ENCODE measurements at places on chromosomes 11 and 22.

GRCh38 chr11:126804363-126804762 is 196.2 kb downstream of the KIRREL3 start:
- DNase-seq, result no peak

DNA sequence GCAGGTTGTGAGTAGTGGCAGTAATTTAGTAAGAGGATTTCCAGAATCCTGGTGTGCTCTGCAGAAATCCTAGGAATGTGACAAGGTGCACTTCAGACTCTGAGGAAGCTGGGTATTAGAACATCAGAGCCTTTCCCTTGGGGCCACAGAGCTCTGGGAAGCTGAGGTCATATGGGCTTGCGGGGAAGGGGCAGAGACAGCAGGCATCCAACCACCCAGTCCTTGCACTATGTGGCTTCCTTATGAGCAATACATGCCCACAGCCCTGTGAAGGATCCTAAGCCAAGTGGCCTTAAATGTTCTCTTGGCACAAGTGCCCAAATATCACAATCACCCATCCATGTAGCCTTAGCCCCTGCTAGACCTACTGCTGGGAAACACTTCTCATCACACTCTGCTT is 46.2 kb downstream of the P4HA3 start:
- no peak for DNase-seq

- DNase-seq, result no peak
Observed at GRCh38 chr11:2582946-2583604, 116.7 kb downstream of the KCNQ1OT1 start.

DNA sequence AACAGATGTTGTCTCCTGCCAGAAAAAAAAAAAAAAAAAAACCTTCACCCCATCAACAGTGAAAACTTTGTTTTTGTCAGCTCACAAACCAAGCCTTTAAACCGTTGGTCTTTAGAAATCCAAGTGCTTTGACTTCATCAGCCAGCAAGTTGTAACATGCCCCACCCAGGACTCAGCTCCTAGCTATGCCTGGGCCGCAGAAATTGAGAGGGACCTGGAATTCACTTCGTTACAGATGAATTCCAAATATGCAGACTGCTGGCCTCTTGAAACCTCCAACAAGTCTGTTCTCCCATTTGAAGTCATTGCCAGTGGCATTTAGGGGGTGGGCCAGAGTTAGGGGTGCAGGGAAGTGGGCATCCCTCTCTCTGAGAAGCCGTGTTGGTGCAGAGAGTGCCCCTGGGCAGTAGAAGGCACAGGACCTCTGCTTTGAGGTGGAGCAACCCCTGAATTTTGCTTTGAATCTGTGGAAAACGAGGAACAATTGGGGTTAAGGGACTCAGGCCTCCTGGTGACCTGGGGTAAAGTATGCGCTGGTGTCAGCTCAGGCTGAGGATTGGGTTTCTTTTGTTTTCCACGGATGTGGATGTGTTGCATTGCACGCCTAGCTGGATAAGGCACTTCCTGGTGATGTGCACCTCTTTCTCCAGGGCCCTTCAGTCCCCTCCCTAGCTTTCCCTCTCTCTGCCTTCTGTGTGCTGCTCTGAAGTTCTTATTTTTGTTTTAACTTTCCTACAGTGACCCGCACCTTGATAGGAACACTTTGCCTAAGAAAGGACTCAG is 109.5 kb downstream of the DBX1 start:
- no peak for DNase-seq

- DNase-seq, result no peak
Observed at GRCh38 chr11:20075627-20076026, 84.6 kb downstream of the DBX1 start.

GRCh38 chr11:69524291-69524882 is 42.9 kb downstream of the LINC01488 start:
- DNase-seq, result no peak

GRCh38 chr11:73019449-73019848 is 122.7 kb downstream of the FCHSD2 start:
- DNase-seq, result no peak

DNA sequence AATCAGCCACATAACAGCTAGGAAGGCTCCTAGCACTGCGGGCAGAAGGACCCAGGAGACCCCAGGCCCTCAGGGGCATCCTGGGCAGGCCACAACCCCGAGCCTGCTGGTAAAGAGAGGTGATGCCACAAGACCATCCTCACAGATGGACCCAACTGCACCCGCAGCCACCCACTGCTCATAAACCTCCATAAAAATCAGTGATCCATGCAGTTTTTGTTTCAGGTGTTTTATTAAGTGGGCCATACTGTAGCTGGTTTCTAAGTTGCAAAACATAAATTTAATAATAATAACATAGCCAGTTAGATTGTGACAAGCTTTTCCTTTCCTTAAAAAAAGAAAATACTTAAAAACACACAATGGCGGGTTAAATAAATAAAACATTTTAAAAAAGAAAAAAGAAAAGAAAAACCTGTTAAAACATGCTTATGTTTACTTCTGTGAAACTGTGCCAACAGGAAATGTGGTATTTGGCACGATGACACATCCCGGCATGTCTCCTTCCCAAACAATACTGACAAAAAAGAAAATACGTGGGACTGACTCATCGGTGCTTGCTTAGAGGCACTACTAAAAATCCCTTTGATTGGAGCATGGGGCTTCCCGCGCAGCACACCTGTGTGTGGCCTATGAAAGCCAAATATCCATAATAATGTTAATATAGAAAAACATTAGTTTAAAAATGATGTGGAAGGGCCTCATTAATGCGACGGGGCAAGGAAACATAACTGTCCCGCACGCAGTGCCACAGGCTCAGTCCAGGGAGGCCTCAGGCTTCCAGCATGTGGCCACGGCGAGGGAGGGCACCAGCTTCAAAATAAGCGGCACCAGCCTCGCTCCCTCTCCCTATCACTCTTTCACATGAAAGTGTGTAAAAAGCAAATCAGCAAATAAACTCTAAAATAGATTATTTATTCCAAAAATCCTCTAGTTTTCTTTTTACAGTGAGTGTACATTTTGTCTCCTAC is 47.5 kb upstream of the SCUBE2 start:
- peak; percentile 86 for DNase-seq

- no peak for DNase-seq
Observed at GRCh38 chr22:48152164-48152775, 1389.8 kb downstream of the TBC1D22A start.

DNA sequence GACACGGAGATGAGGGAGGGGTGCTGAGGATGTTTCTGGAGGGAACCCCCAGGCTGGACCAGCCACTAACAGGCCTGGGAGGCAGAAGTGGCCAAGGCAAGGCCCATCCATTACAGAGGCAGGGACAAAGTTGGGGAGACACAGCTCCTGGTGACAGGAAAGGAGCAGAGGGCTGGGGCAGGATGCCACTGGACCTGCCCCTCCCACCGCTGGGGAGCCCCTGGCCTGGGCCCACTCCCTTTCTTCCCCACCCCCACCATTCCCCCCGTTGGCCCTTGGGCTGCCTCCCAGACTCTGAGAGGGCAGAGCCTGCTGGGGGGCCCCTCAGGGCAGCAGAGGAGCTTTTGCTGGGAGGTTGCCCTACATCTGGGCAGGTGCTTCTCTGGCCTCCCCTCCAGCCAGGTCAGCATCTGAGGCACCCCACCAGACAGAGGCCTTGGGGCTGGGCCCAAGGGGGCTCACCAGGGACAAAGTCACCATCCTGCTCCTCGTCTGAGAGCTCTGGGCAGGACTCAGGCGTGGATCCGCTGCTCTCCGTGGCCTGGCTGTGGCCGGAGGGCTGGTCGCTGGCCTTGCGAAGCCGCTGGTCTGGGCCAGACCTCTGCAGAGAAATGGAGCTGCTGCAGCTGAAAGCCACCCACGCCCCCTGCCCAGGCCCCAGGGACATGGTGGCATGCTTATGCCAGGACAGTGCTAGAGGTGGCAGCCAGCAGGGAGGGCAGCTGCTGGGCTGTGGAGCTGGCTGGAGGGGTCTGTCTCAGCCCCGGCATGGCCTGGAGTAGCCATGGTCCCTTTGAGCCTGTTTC is 33.1 kb upstream of the CARS1 start:
- DNase-seq, result no peak

DNA sequence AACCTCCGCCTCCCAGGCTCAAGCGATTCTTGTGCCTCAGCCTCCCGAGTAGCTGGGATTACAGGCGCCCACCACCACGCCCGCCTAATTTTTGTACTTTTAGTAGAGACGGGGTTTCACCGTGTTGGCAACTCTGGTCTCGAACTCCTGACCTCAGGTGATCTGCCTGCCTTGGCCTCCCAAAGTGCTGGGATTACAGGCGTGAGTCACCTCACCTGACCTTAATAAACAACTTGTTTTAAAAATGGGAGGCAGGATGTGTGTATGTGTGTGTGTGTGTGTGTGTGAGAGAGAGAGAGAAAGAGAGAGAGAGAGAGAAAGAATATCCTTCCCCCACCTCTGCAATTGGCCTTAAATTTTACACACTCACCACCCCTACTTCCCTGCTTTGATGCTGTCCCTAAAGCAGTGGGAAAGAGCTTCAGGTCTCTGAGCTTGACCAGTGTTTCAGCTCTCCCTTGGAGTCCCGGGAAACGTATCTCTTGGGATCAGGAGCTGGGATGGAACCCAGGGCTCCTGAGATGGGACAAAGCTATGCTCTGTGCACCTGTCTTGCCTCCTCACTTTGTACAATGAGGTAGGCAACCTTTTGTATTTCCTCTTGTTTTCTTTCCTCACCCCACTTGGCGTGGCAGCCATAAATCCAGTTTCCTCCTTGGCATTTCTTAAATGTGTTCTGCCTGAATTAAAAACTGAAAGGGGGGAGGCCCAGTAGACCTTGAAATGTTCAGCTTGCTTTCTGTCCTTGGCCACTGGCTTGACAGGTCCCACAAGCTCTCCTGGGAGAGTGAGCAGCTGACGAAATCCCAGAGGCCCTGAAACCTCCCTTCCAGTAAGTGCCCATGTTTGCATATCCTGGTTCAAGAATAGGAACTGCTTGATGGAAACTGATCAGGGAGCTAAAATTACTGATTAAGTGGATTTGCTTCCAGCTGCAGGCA is 17.8 kb upstream of the XBP1 start:
- DNase-seq, result peak; percentile 12

GRCh38 chr11:5605849-5606248 is 9.4 kb downstream of the TRIM6 start:
- no peak for DNase-seq

DNA sequence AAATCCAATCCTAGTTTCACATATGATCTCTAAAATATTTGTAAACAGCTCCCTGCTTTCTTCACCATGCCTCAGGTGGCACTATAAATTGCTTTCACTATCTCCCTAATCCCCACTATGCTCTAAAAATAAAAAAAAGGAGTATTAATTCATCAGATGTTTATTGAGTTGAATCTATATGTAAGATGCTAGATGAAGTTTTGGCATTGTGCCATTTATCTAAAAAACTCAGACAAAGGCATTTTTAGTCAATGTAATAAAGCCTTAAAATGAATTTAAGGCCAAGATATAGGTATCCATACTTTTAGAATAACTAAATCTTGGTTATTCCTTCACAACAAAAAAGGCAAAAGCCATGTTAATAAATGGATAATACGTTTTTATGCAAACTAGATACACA is 373.9 kb downstream of the ETS1 start:
- no peak for DNase-seq

- DNase-seq, result no peak
Observed at GRCh38 chr11:47425611-47426010, 628 bp downstream of the PSMC3 start.

DNA sequence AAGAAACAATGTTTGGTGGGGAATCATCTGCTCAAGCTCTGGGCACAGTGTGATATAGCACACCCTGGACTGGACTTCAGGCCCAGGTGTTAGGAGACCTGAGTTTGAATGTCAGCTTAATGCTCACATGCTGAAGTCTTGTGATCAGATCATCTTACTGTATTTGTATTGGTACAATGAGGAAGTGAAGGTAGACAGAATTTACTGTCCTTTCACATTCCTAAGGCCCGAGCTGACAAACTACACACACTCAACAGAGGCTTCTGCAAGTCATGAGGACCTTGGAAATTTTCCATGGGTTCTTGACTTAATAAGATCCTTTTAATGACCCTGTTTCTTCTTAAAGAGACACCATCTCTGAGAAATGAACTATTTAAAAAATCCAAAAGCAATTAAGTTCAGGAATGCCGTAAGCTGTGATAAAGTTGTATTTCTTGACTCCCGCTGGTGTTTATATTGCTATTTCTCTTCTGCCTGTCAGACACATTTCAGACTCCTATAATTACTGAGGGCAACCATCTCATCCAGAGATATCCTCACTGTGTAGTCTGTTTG is 802.0 kb downstream of the DLG2 start:
- no peak for DNase-seq

DNA sequence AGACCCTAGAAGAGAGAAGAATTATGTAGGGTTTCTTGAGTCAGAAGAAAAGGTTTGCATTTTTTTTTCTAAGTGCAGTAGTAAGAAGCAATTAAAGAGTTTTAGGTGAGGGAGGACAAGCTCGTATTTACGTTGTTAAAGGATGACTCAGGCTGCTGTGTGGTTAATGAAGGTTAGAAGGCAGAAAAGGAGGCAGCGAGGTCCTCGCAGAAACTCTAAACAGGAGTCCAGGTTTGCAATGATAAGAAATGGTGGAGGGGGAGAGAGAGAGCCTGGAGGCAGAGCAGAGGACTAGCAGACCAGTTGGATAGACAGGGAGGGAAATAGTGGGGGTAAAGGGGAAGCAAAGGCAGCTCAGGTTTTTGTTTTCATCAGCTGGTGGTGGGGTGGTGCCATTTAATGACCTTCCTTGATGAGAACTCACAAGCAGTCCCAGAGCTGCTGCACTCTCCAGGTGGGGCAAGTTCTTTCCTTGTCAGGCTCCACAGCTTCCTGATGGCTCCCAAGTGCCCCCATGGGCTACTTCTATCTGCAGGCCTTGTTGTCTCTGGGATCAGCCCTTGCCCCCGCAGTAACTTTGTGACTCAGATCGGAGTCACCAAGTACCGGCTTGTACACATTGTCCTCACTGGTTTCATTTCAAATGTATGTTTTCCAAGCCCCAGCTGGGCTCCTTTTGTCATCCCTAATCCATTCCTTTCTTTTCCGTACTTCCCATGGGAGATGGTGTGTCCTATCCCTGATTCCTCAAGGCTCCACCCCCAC is 8.3 kb upstream of the INSC start:
- no peak for DNase-seq

DNA sequence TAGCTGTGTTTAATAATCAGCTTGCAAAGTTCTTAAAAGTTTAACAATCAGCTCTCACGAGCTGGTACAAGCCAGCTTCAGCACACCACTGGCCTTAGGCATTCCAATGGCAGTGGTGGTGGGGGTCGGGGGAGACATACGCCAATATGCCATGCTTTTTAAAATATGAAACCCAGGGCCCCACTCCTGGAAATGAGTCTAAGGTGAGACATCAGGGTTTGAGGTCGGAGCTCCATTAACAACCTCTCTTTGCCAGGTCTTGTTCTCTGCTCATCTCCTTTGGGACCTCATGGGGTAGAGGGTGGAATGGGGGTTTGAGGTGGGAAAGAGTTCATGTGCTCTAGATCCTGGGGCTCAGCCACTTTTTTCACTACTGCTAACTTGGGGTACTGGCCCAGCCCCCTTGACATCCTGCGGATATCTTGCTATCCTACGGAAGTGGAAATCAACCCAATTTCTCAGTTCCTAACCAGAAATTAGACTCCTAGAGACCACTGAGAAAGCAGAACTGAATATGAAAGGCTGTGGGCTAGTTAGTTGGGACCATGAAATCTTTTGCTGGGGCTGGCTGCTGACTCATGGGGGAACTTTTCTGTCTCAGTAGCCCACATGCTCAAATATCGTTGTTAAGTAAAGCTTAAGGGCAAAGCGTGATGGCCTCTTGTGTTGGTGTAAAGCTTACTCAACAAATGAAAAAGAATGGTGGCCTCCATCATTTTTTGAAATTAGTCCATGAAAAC is 90.1 kb downstream of the PDHX start:
- DNase-seq, result no peak
